ENCODE measurements at places on chromosomes 1 and 21.

GRCh38 chr1:115647507-115647906, 5.7 kb downstream of the VANGL1 start:
- no peak for DNase-seq

GRCh38 chr1:209456878-209457277, 126.6 kb upstream of the CAMK1G start:
- DNase-seq = no peak

DNA sequence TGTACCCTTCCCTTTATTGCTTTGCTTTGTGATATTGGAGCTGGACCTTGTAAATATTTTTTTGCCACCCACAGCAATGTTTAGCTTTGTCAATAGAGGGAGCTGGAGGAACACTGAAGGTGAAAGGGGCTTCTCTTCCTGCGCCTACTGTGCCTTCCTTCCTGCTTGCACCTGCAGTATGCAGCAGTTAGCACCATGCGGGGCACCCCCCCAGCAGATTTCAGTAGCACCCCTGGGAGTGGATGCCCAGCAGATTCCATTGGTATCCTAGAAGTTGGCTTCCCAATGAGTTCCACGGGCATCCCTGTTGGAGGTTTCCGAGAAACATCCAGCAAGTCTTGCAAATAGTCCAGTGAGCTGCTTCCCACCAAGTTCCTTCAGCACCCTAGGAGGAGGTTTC, 25.6 kb downstream of the S100A10 start:
- DNase-seq = peak; percentile 4

- no peak for DNase-seq
Observed at GRCh38 chr21:42707207-42707830, 53.9 kb downstream of the PDE9A start.

- DNase-seq = peak; percentile 12
Observed at GRCh38 chr1:237851210-237851845, 39.4 kb downstream of the ZP4 start.

DNA sequence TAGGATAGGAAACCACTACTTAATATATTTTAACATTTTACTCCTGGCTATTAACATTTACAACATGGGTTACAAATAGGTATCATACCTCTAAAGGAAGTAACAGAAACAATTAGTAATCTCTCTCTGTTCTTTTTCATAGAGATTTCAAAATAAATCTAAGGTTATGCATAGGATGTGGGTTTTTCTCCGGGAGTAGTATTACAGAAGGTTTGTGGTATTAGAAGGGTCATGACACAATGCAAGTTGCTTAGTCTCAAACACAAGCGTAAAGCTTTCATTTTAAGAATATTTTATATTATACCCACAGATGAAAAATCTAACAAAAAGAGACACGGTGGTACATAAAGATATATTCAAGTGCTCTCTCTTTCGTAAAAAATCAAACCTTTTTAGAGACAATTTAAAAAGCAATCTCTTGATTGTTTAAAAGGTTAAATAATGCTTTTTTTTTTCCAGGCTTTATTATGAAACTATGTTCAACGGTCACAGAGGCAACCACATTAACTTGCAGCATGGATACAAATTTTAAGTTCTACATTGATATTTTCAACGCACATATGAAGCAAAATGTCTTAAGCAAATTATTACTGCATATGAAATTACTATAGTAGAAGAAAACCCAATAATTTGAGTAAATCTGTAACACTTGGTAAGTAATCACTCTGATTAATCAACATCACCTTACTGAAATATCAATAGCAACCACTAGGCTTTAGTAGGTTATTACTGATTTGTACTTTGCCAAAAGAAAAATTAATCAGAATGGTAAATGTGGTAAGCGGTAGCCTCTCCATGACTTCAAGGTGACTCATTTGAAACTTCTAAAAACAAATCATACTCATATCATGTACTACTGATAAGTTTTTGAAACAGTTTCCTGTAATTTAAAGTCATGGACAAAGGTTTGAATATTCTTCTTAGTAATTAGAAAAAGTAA, 97.4 kb upstream of the GFI1 start:
- no peak for DNase-seq

DNA sequence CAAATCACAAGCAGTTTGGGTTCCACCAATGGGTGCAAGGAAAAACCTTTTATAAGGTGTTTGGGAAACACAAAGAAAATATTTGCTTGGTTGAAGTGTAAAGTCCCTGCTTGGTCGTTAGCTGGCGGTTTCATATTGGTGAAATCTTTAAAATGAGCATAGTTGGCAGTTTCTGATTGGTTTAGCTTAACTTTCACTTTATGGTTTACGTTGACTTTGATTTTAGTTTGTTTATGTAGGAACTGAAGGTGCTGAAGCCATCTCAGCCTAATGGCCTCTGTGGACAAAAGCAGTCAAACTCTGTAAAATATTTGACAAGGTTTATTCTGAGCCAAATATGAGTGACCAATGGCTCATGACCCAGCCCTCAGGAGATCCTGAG, 76.6 kb upstream of the PPM1J start:
- DNase-seq = no peak
